Hematopoietic multipotent progenitor cell treated with erythropoietin and hydrocortisone succinate and interleukin-3 and kit ligand, for 6 days (in vitro differentiated cells): ENCODE measurements at places on chromosomes 6 and 20.

- DNase-seq: peak; percentile 5
Observed at GRCh38 chr20:51763965-51764602, 4.1 kb downstream of the ATP9A start.

DNA sequence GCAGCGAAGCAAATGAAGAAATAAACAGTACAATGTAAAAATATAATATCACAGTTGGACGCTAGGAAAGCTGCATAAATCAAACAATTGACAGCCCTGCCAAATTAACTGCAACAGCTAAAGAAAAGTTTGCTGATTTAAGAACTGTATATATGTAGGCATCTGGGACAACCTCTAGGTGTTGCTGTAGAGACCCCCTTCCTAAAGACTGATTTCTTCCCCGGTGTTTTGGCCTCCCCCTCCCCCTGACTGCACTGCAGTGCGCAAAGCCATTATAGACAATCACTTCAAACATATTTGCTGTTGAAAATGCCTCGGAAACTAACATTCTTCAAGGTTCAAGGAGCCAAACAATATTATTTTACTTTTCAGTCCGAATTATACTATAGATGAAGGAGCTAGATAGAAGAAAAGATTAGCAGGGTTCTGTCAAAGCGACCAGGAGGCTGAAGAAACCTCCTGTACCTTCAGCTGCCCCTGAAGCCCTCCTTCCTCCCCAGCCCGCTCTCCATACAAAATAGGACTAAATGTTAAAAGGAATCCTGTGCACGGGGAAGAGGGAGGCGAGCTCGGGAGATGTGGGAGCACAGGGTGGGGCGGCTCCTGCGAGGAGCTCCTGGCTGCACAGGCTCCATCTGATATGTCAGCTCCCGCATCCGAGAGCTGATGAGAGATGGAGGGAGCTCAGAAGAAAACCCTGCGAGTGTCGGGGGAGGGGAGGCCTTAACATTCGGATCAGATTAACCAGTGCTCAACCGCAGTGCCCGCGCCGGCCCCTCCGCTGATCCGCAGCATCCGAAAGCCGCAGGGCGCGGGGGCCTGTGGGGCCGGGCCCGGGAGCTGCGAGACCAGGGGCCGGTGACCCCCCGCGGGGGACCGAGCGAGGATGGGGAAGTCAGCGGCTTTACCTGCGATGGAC lies 822 bp downstream of the ELOVL4 start:
- DNase-seq: peak; percentile 24

DNA sequence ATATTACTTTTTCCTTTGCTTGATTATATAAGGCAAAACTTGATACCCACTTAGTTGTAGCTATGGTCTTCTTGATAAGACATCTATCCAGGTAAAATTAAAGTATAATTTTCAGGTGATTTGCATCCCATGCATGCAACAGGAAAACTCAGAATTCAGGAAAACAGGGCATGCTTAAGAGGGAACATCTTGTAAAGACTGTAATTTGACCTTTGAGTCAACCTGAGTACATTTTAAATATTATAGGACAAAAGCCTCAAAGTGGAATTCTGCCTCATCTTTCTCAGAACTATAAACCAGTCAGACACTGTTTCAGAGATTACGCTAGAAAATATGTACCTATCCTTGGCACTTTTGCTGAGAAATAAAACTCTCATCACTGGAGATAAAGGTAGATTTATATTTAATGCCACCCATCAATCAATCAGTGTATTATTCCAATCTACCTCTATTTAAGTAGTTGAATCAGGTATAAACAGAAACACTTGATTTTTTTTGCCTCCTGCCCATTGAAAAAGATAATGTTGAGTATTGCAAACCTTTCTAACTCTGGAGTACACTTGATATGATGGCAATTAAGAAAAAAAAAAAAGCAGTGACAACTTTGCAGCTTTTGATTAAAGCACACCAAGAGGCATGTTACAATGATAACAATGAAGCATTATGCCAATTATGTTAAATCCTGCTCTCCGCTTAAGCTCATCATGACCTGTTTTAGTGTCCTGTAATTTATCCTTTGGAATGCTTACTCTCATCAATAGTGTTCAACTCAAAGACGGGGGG lies 2.8 kb downstream of the CITED2 start:
- peak; percentile 30 for DNase-seq

DNA sequence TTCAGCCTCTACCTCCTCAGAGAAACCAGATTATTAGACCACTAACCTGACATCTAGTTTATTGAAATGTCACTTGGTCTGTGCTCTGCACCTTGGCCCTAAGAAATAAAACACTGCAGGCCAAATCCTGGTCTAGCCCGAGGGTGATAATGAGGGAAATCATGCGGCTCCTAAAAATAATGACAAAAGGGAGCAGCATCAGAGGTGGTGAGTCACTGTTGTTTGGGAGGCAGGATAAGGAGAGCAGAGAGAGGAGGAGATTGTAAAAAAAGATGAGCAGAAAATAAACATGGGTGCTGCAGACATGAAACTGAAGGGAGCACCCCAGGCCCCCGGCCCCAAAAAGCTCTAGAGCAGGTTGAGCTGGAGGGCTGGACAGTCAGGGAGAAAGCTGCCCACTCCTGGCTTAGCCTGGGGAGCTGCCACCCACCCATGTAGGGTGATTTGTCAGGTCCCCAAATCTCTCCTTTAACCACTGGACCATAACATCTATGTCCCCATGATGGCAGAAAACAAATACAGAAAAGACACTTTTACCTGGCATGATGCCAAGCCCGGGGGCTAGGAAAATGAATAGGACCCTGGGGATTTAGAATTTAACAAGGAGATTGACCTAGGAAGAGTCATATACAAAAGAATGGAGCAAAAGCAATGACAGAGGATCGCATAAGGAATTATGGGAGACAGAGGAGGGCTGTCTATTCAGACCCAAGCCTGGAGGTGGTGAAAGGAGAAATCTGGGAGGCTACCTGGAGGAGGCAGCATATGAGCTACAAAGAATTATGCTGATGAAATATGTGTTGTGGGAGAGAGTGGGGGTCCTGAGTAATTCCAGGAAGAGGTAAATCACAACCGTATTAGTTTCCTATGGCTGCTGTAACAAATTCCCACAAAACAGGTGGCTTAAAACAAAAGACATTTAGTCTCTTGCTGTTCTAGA lies 103.7 kb downstream of the SNAP25 start:
- DNase-seq: no peak

GRCh38 chr6:148738946-148739821 lies 7.6 kb upstream of the UST start:
- no peak for DNase-seq

DNA sequence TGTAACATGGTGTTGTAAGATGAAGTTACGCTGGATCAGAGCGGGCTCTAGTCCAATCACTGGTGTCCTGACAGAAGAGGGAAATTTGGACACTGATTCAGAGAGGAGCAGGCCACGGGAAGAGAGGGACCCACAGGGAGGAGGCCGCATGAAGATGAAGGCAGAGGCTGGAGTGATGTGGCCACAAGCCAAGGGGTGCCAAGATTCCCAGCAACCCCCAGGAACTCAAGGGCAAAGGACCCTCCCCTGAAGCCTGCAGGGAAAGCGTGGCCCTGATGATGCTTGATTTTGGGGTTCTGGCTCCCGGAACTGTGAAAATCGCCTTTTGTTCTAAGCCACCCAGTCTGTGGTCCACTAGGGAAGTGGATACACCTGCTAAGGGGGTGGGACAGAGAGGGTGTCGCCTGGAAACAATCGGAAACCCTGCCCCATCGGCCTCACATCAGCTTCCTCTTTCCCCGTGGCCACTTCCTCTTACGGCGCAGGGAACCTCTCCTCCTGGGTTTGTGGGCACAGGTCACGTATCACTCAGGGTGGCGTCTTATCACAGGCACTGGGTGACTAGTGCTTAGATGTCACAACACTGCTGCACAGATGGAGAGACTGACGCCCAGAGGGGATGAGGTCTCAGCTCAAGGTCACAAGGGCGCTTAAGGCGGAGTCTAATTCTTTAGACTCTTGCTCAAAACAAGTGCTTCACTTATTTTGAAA lies 58.0 kb downstream of the SULF2 start:
- DNase-seq: peak; percentile 90

- no peak for DNase-seq
Observed at GRCh38 chr20:20012541-20012940, 4.6 kb upstream of the NAA20 start.

DNA sequence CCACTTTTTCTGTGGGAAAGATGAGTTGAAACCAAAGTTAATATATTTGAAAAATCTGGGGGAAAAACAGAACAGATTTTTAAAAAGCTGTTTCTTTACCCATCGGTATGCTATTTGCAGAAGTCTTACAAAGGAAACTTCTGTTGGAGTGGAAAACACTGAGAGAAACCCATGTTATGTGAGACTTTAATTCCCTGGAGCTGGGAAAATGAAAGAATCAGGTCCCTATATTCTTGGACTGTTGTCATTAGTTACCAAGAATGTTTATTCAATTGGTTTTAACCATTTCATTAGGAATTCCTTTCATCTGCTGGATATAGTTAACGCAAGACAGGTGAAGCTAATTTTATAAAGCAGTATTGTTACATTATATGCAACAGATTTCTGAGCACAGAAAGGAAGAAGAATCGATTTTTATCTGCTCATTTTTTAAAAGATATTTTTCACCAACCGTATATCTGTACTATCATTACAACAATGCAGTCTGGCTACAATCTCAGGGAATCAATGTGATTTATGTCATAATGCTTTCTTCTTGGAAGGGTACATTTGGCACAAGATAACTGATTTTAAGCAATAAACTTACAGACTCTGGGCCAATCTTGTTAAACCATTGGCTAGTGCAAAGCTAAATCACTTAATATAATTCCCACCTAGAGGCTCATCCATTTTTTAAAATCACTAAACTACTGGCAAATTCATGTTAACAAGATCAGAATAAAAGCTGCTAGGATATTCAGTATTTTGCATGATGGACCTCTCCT lies 170.0 kb downstream of the MOXD1 start:
- no peak for DNase-seq

DNA sequence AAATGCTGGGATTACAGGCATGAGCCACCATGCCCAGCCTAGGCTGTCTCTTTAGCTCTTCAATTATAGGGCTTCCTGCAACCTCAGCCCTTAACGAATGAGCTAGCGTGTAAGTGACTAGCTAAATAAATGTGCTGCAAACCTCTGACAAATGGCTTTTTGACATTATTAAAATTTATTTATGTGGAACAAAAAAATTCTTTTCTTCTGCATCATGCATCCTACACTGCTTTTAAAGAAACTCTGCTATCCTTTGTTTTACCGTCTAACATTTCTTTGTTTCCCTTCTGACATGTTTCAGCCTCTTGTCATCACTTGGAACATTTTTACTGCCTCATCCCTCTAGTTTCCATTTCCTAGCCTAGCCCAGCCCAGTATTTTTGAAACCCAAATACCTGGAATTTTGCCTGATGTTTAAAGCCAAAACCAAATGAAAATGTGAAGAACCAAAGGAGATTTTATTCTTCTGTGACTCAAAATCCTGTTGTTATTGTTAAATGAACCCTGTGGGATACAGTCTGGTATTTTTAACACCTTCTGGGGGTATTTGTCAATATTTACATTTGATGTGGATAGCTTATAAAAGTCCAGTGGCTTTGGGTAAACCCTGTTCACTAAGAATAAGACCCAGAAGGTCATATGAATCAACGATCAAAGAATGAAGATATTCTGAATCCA lies 9.5 kb downstream of the NT5E start:
- no peak for DNase-seq

DNA sequence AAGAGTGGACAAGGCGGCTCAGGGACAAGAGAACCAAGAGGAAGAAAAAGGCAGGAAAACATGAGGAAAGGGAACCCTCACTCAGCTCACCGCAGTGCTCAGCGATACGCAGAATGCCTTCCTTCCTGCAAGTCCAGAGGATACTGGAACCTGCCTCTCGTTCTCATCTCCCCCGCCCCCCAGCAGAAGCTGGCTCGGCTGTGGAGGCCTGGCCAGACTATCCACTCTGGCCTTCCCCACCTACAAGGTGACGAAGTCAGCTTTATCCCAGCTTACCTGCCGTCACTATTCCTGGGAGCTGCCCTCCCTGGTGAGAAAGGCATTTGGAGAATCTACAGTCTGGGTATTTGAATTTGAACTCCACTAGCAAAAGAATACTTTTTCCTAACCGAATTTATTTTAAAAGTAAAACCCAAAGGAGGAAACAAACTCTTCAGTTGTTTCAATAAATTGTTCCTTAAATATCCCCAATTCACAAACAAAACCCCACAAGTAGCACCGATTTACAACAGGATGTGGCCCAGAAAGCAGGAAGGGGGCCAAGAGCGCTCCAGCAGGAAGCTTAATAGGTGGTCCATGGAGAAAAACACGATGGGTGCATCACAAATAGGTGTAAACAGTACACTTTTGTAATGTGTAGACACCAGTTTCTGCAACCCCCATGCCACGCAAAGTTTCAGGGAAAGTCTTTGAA lies 2.1 kb upstream of the DIDO1 start:
- DNase-seq: no peak

GRCh38 chr6:24740861-24741260 lies 21.9 kb upstream of the C6orf62 start:
- no peak for DNase-seq

DNA sequence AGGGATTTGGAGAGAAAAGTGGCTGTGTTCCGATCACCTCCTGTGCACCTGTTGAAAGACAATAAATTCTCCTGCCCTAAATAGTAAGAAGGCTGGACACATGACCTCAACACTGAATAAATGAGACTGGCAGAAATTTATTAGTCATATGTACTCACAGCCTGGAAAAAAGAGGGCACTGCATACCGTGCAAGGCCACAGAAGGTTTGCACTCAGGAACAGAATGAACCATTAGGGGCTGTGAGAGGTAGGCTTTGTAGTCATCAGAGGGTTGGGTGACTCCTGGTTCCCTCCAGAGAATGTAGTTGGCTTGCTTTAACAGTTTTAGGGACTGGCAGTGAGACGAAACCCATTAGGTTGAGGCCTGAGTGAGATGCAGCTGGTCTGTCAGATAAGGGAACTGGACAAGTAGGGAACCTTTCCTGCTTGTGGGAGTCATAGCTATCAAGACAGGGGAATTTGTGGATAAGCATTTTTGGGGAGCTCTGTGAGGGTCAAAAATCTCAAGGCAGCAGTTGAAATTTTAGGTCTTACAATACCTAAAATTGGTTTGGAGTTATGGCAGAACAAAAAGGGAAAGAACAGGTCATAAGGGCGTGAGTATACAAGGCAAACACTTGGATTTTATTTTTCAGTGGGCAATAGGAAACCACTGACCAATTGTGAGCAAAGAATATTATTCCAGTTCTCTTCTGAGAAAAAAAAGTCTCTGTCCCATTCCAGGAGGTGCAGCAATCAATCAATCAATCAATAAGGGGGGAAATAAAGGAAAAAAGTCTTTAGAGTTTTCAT lies 67.9 kb upstream of the BTN3A2 start:
- peak; percentile 86 for DNase-seq

- DNase-seq: no peak
Observed at GRCh38 chr6:152969688-152970418, 13.0 kb downstream of the FBXO5 start.
